ENCODE measurements at places on chromosomes 1 and 21. TPM values are rescaled to one million over a fixed set of nuclear protein-coding genes. Genes with fewer than 3 reads are reported as not detected.

DNA sequence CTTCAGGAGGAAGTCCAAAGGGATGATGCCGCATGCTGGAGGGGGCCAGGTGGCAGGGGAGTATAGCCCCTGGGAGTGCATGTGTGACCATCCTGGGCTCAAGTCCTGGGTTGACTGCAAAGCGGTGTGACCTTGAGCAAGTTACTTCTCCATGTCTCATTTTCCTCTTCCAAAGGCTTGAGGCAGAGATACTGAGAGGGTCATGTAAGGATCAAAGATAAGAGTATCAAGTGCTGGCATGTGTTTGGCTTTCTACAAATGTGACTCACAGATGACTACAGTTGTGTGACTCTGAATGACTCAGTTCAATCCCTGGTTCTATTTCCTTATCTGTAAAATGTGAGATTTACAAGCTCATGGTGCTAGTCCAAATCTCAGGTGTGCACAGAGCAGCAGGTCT, 26.1 kb downstream of the PROK1 start:
- no peak for DNase-seq

The KLHDC7A gene
- 1.2 TPM for total RNA-seq

- no peak for DNase-seq
Measured at GRCh38 chr1:40090652-40091355, 6.2 kb downstream of the PPT1 start.

The BRINP3 gene
- total RNA-seq = not detected

DNA sequence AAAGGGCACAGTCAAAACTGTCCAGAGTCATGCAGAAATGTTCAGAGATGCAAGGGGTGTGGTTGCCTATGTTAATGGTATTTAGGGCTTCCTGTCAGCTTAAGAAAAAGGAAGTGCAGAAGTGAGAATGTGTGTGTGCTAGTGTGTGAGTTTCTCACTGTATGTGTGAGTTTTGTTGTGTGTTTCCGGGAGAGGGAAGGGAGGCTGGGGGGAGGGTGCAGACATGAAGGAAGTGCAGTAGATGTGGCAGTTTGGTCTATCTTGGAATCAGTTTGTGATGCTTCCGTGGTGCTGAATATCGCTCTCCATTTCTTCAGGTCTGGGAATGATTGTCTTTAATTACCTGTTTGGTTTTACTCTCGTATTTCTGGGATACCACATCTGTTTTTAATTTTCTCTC, 16.5 kb upstream of the ATP6V1G3 start:
- DNase-seq = peak; percentile 4

DNA sequence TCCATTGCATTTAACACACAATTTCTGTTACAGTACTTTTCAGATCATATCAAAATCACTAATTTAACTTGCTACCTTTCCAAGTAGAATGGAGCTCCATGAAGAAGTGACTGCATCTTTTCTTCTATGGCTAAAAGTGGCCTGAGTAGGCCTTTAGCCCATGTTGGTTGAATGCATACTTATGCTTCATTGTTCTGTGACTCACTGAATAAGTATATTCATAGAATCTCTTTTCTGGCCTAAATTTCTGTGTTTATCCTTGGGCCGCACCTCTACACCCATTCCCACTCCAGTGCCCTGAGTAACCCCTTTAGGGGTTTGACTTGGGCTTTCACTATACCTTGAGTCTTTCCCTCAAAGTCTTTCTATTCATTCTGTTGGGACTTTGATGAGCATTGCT, 42.1 kb upstream of the ARHGAP29 start:
- no peak for DNase-seq

DNA sequence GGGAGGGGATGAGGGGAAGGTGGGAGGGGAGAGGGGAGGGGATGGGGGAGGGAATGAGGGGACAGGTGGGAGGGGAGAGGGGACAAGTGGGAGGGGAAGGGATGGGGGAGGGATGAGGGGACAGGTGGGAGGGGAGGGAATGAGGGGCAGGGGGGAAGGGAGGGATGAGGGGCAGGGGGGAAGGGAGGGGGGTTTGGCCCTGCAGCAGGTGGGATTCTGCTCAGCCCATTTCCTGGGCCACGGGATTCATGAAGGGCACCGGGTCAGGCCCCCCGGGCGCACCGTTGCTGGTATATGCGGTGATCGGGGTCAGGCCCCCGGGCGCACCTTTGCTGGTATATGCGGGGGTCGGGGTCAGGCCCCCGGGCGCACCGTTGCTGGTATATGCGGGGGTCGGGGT, 15.1 kb upstream of the SAMD11 start:
- DNase-seq = peak; percentile 71

GRCh38 chr21:45130324-45130774, 56.0 kb downstream of the ADARB1 start:
- DNase-seq = no peak

DNA sequence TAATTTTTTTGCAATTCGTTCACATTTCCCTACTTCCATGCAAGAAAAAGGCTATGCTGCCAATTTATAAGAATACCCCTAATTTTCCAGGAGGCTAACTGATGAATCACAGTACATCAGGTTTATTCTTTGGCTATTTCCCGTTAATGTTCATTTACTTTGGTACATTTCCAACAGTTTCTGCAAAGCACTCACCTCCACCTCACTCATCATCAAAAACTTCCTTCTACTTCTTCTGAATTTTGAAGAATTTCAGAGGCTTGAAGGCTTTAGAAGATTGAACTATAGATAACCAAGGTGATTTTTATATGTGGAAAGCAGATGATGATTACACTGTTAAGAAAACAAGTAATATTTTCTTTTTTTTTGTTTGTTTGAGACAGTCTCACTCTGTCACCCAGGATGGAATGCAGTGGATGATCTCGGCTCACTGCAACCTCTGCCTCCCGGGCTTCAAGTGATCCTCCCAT, 60.5 kb upstream of the HP1BP3 start:
- no peak for DNase-seq
